ENCODE measurements at places on chromosomes 5 and 9.
A peak's percentile ranks its signal among the peaks of the same experiment; 100 is the strongest.

DNA sequence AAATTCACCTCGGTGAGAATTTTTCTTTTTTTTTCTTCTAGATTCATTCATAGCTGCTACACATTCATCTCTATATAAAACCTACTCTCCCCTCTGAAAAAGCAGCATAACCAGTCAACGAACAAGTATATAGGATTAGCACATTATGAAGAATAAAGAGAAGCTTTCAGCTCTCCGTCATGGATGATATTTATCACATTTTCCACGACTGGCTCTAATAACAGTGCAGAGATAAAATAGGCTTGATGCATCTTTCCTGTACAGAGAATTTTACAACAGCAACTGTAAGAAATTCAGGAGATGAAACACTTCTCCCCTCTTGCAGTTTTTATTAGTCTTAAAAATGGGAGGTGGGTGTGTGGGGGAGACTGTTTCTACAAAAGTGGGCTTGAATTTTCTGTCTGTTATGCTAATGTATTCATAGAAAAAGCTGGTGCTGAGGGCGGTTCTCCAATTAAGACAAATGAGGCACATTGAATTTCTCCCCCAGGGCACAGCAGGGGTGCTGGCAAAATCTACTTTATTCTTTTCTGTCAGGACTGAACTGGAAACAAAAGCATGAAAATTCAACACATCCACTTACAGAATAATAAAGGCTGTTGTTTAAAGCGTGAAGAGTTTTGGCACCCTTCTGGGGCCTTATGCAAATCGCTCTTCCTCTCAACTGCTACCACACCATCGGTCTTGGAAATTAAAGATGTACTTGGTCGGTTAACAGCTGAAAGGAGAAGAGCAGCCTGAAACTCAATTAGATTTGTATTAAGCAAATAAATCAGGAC lies 233.9 kb upstream of the ZNF608 start:
- peak; percentile 91 for DNase-seq

DNA sequence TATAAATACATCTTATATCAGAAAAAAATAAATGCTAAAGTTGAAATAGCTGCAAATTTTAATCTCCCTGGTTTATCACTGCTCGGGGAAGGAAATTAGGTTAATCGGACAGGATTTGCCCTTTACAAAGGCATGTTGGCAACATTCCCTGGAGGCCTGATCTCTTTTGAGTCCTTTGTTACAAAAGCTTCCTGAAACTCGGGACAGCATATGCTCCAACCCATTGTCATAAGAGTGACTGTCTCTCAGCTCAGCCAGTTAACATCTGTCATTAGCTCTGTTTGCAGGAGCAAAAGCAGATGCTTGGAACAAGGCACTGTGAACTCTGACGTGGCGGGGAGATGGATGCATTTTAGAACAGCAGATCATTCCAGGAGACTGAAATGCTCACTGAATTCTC lies 80.6 kb downstream of the MYO10 start:
- DNase-seq = peak; percentile 70

DNA sequence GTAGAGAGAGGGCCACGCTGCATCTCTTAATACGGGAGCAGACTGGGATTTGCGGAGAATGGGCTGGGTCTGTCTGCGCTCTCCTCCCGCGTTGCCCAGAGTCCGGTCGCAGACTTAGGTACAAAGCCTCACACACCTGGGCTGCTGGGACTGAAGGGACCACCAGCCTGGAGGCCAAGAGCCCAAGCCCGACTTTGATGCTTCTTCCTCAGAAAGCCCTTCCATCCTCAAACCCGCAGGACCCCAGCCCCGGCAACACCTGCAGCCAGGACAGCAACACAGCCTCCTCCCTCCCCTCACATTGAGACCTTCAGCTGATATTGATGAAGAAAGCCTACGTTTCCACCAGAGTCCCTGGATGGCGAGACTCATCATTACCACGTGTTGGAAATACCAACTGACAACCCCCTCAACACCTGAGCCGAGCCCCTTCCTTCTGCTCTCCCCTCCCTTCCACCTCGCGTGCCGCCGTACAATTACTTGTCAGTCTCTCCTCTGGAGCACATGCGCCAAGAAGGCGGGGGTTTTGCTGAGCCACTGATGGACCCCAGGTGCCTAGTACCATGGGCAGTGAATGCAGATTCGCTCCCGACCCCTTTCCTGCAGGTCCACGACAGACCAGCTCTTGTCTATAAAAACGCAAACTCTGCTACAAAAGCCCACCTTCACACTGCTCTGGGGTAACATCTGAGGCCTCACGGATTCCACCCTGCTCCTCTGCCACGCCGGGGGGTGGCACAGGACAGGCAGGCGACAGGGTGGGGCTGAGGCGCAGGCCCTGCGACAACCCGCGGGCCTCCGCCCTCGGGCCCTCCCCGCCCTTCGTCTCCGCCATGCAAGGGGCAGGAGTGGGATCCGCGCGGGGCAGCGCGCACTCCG lies 841 bp downstream of the ASB6 start:
- no peak for DNase-seq

DNA sequence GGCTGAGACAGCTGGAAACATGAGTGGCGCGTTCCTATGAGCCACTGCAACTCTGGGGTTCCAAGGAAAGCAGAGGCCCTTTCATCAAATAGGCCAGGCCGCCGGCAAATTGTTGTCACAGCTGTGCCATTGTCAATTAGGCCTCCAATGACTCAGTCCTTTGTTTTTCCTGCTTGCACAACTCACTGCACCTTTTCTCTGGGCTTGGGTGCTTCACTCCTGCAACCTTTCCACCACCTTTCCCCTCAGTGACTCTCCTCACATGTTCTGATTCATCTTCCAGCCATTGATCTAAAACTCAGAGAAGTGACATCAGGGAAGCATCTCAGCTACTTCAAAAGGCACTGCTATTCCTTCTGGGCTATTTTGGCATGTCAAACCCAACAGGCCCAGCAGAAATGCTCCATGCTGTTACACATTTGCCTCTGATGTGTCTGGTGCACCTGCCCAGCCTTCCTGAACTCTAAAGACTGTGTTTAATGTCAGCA lies 653.7 kb downstream of the NR2F1-AS1 start:
- DNase-seq = peak; percentile 13

- DNase-seq = no peak
These were observed 605.1 kb upstream of the DAB2 start for GRCh38 chr5:40029711-40030495.
